ENCODE measurements at places on chromosomes 1 and 21.

GRCh38 chr1:55685560-55685959, 470.4 kb upstream of the USP24 start:
- no peak for DNase-seq

DNA sequence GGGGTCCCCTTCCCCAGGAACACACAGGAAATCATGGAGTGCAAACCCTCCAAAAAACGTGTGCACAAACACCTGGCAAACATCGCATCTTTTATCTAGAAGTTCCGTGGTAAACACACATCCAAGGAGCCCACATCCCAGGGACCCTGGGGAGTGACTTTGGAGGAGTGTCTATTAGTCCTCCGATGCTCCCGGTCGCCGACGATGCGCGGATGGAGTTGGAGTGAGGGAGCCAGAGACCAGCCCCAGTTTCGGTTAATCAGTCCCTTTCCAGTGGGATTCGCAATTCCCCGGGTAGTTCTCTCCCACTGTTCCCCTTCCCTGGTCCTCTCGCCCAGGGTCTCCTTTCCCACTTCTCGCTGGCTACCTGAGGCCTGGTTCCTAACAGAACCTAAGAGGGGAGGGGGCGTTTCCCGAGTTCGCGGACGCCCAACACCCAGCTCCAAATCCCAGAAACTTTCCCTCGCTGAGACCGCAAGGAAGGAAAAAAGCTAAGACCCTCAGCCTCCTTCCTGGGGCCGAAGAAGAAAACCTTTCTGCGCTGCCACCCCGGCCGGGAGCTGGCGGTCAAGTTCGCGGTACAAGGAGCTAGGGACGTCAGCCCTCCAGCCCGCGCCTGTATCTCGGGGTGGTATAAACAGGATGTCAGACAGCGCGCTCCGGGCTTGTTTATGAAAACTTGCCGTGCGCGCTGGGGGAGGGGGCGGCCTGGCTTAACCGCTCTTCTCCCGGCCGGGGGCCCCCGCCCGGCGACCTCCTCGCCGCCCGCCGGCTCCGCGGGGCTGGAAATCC, 787 bp downstream of the JAK1 start:
- peak; percentile 20 for DNase-seq

DNA sequence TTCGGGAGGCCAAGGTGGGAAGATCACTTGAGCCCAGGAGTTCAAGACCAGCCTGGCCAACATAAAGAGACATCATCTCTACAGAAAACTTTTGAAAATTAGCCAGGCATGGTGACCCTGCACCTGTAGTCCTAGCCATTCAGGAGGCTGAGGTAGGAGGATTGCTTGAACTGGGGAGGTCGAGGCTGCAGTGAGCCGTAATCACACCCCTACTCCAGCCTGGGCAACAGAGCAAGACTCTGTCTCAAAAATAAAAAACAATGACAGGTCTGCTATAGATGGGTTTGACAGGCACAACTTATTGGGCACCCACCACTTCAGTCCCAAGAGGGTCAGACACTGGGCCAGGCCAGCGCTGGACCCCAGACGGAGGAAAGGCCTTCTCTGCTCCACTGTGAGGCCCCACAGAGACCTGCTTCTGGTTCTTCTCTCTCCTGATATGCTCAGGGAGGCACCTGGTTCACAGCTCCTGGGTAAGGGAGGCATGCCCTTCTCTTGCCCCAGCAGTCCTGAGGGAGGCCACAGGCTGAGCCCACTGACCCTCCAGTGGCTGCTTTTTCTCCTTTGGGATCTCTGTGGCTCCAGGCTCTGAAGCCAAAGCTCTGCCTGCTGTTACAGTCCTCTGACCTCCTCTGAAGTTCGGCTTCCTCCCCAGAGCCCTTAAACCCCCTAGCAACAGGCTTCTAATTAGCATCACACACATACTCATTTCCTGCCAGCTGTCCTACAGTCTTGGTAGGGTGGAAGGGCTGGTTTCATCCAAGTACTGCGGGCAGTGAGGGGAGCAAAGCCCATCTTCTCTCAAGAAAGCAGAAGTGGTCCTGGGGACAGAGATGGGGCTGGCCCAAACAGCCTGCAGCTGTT, 14.4 kb downstream of the S100A16 start:
- DNase-seq = no peak

DNA sequence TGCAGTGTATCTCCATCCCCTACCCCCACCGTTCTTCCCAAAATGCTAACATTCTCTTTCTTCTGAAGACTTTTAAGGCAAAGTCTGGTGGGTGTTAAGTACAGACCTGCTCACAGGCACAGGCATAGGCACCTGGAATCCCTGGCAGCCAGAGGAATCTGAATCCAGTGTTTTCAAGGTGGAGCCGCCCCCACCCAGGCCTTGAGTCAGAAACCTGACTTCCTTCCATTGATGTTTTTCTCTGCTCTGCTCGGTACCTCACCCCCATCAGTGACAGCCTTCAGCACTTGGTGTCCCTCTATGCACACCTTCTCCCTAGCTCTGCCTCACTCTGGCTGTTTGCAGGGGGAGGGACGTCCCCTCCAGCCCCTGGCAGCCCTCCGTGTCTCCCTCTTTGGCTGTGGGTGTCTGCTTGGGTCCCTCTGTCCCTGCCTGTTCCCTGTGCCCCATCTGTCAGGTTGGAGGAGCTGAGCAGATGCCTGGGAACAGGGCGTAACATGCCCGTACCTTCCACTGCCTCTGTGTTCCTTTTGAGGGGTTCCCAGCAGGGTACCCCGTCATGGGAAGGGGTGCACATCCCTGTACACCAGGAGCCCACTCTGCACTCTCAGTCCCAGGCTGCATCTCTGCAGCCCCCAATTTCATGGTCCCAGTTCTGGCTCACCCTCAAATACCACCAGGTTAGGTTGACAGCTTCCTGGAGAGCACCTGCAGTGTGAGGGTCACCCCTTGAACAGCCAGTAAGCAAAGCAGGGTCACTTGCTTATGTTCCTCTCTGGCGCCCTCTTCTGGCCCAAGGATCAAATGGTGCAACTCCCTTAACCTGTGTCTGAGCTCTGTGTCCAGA, 6.7 kb downstream of the NCDN start:
- no peak for DNase-seq

GRCh38 chr1:17723684-17724083, 31.4 kb upstream of the ACTL8 start:
- DNase-seq = no peak

- DNase-seq = no peak
Observed at GRCh38 chr1:7403265-7404045, 367.6 kb upstream of the VAMP3 start.

- no peak for DNase-seq
Observed at GRCh38 chr1:167202049-167202448, 18.6 kb upstream of the POU2F1 start.

DNA sequence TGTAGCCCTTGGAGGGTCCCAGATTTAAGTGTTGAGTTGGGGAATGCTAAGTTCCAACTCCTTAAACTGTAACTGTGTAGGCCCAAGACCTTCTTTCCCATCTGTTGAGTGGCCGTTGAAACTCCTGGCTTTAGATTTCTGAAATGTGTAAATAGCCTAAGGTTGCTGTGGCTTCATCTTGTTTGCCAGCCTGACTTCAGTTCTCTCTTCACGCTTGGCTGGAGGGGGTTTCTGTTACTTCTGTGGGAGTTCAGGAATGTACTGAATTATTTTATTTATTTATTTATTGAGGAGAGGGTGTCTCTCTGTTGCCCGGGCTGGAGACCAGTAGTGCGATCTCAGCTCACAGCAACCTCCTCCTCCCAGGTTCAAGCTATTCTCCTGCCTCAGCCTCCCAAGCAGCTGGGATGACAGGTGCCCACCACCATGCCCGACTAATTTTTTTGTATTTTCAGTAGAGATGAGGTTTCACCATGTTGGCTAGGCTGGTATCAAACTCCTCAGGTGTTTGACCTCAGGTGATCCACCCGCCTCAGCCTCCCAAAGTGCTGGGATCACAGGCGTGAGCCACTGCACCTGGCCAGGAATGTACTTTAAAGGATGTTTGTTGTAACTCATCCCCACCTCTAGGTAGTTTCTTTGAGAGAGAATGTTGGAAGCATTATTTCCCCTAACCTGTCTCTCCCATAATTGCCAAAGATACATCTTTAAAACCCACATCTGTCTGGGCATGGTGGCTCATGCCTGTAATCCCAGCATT, 5.9 kb downstream of the TTC39A start:
- DNase-seq = no peak

- no peak for DNase-seq
Observed at GRCh38 chr1:212791261-212791675, 309 bp downstream of the NSL1 start.

DNA sequence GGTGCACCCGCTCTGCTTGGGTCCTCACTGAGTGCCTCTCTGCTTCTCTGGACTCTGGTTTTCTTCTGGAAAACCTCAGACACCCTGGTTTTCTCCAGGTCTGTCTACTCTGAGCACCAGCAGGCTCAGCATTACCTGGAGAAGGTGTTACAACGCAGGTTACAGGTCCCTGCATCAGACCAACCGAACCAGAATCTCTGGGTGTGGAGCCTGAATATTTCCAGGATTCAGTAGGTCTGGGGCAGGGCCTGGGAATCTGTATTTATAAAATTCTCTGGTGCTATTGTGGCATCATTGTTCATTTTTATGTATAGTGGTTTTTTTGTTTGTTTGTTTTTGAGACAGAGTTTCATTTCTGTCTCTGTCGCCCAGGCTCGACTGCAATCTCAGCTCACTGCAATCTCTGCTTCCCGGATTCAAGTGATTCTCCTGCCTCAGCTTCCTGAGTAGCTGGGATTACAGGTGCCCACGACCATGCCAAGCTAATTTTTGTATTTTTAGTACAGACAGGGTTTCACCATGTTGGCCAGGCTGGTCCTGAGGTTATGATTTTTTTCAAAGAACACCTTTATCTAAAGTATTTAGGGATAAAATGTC, 1.5 kb upstream of the SLC30A2 start:
- no peak for DNase-seq

DNA sequence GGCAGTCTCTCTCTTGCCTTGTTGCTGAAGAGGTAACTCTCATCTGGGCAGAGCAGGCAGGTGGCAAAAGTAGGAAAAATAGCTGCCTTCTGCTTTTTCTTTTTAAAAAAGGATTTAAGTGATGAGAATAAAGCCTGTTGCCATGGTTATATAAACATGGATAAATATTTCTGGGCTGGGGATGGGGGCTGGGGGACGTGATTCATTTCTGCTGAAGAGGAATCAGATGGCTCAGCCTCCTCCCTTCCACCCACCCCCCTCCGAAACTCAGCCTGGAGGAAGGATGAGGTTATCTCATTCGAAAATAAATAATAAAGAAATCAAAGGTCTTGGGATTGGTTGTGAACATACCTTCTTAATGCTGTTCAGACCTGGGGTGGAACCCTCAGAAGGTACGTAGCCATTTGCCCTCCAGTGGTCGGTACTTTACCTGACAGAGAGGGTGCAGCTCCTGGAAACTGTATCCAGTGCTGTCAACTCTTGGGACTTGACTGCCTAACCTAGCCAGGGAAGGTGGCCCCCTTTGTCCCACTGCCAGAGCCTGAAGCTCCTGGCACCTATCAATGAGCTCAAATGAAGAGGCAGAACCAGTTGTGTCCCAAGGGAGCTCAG, 3.8 kb upstream of the INKA2 start:
- DNase-seq = no peak

DNA sequence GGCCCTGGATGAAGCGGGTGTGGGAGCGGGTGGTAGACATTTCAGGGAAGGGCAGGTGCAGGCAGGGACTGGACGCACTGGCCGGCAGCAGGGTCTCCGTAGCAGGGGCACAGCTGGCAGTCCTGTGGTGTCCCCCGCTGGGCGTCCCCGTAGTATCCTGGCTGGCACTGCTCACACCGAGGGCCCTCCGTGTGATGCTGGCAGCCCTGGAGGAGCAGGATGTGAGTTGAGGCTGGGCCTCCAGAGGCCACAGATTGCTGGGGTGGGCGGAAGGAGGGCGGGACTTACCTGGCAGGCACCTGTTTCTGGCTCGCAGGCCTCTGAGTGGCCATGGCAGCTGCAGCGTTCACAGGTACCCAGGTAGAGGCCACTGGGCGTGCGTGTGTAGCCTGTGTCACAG, 62.3 kb downstream of the LDLRAD2 start:
- DNase-seq = no peak

GRCh38 chr1:111747282-111747734, 8.1 kb upstream of the INKA2 start:
- no peak for DNase-seq

DNA sequence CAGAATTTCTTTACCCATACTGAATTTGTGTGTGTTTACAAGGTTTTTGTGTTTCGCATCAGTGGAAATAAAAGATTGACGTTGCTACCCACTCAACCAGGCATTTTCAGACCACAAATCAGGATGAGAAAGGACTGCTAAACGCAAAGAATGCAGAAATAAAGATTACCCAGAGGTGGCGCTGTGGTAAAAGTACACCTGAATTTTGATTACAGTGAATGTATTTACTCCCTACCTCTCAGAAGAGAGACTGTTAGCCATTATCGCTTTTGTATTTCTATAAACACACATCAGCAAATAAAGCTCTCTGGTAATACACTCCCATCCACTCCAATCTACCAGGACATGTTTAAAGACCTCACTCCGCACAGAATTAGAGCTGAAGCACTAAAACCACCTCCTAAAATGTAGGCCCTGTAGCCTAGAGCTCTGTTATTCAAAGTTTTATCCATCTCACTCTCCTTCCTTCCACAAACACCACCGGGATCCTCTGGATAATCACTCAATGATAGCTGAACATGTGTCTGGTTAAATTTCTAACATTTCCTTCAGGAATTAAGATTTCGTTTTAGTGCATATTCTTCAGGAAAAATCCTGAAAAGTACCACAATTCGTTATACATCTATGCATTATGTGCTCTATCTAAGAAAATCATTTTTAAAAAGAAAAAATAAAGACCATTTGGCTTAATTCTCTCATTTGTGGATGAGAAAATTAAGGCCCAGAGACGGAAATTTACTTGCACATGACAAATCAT, 2.5 kb upstream of the LMO4 start:
- no peak for DNase-seq

GRCh38 chr21:42237577-42237976, 18.6 kb downstream of the ABCG1 start:
- DNase-seq = no peak

DNA sequence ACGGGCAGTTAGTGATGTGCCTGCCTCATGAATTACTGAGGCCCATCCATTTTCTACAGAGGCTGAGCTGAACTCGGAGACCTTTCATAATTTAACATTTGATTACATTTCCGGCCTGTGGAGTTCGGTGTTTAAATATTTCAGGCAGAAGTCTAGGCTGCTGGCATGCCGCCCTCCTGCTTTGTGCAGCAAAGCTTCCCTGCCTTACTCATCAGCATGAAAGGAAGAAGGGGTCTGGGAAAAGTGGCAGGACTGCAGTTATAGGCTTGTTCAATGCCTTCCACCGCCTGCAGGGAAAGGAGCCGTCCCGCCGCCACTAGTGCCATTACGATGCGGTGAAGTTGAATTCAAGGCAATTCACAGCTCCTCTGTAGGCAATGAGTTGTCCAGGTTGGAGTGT, 527.9 kb downstream of the NPHP4 start:
- no peak for DNase-seq

DNA sequence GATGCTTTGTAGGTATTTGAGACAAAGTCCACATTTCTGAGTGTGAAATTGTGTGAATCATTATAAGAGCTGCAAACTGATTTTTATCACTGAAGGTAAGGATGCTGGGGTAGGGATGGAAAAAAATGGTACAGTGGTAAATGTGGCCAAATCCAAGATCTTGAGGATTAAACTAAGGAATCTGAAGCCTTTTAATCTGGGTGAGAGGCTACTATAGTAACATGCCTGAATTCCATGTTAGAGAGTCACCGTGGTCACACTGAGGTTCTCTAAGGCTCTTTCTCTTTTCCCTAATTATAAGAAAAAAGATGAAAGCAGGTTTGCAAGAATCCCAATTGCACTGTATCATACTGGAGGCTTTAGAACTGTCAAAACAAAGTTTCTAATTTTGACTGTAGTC, 17.6 kb downstream of the PTGER3 start:
- no peak for DNase-seq

- DNase-seq = no peak
Observed at GRCh38 chr1:206776229-206776628, 3.9 kb upstream of the IL10 start.

Data from esophagus squamous epithelium (tissue), 5 donors.